ENCODE measurements at places on chromosomes 13 and 19. TPM values are rescaled to one million over a fixed set of nuclear protein-coding genes. Genes with fewer than 3 reads are reported as not detected.

CACNG8 gene
- 0.06 TPM for polyA plus RNA-seq

DNA sequence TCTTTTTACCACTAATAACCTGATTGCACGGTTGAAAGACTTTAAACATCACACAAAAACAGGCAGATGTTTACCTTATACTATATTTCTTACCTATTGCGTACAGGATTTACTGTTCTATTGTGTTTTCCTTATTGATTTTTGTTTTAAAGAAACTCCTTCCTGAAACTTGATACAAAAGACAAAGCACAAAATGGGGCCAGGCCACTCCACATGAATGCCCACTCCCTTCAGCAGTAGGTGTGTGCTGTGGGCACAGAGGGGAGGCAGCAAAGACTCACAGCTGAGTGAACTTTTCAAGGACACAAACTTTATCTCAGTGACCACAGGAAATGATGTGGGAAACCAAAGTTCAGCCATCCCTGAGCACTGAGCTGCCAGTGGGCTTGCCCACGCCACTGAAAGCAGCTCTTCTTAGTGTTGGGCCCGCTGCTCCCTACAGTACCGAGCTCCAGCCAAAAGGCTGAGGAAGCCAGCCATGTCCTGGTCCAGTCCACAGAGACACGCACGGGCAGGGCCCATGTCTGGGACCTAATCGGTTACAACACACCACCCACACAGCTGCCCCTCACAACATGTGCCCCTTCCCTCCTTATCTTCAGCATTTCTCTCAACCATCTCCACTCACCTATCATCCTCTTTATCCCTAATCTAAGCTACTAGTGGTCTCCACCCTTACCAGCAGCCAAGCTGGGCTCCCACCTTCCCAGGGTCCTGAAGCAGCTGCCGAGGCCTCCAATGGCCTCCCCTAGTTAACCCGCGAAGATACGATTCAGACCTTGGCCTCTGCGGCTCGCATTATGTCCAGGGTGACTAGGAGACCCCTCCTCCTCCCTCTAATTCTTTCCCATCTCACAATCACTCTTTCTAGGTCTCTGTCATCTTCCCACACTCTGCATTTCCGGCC lies 39.5 kb downstream of the ATP7B start:
- H3K36me3 ChIP-seq = no peaks in the 10 kb centered on the region
- H3K27ac ChIP-seq = no peak overlapping the region
- H3K4me3 ChIP-seq = no peak overlapping the region
- no peaks in the 10 kb centered on the region for H3K27me3 ChIP-seq

DNA sequence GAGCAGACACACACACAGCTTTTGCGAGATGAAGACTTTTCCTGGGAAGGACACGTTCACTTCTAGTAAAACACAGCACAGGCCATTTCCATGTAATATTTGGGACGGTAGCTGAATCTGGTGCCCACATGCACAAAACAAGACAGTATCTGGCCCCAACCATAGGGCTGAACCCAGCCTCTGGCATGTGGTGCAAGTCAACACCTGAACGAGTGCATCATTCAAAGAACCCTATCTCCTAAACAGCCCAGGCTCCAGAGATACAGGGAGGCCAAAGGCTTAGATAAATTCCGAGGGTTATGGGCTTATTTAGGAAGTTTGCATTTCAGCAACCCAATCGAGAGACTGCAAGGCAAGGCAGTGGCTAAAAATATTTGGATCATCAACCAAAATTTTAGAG lies 2.7 kb upstream of the TFDP1 start:
- no peak for DNase-seq
- peaks cover 3% of the 10 kb centered on the region for H3K4me1 ChIP-seq
- no peak overlapping the region for H3K27ac ChIP-seq
- H3K36me3 ChIP-seq = peaks cover 7% of the 10 kb centered on the region
- no peak overlapping the region for H3K4me3 ChIP-seq

- no peak overlapping the region for H3K27ac ChIP-seq
- no peaks in the 10 kb centered on the region for H3K36me3 ChIP-seq
- H3K27me3 ChIP-seq = no peaks in the 10 kb centered on the region
- H3K4me3 ChIP-seq = no peak overlapping the region
- H3K4me1 ChIP-seq = peaks cover 5% of the 10 kb centered on the region
- DNase-seq = no peak
Observed at GRCh38 chr19:4506449-4507149, 11.7 kb downstream of the PLIN4 start.

GRCh38 chr13:75934889-75935288 lies 298.8 kb downstream of the LMO7 start:
- no peaks in the 10 kb centered on the region for H3K27me3 ChIP-seq
- no peaks in the 10 kb centered on the region for H3K36me3 ChIP-seq
- H3K4me1 ChIP-seq = no peaks in the 10 kb centered on the region

SIGLEC11 gene
- polyA plus RNA-seq = 0.80 TPM

- H3K36me3 ChIP-seq = no peaks in the 10 kb centered on the region
- peaks cover 5% of the 10 kb centered on the region for H3K4me1 ChIP-seq
- no peak overlapping the region for H3K27ac ChIP-seq
- no peak overlapping the region for H3K4me3 ChIP-seq
- DNase-seq = no peak
Observed at GRCh38 chr19:3302755-3303154, 63.6 kb upstream of the NFIC start.

GRCh38 chr13:51326777-51327176 lies 12.7 kb upstream of the SERPINE3 start:
- no peaks in the 10 kb centered on the region for H3K4me1 ChIP-seq
- H3K27ac ChIP-seq = no peak overlapping the region
- H3K36me3 ChIP-seq = no peaks in the 10 kb centered on the region
- no peak overlapping the region for H3K4me3 ChIP-seq

DNA sequence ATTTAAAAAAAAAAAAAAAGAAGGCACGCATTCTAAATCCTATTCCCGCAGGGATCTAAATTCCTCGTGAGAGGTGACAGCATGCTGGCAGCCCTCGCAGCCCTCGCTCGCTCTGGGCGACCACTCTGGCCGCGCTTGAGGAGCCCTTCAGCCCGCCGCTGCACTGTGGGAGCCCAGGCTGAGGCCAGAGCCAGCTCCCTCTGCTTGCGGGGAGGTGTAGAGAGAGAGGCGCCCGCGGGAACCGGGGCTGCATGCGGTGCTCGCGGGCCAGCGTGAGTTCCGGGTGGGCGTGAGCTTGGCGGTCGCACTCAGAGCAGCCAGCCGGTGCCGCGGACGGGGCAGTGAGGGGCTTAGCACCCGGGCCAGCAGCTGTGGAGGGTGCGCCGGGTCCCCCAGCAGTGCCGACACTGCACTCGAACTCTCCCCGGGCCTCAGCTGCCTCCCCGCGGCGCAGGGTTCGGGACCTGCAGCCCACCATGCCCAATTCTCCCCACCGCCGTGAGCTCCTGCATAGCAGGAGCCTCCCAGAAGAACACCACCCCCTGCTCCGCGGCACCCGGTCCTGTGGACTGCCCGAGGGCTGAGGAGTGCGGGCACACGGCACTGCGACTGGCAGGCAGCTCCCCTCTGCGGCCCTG lies 553.9 kb downstream of the LMO7 start:
- H3K27me3 ChIP-seq = no peaks in the 10 kb centered on the region
- no peaks in the 10 kb centered on the region for H3K36me3 ChIP-seq
- no peaks in the 10 kb centered on the region for H3K4me1 ChIP-seq
- H3K4me3 ChIP-seq = no peak overlapping the region

MYBPC2 gene
- not detected for polyA plus RNA-seq

UBE2L5 gene
- not detected for polyA plus RNA-seq

ZNF132 gene
- 1.8 TPM for polyA plus RNA-seq

- no peak overlapping the region for H3K27ac ChIP-seq
- H3K4me1 ChIP-seq = no peaks in the 10 kb centered on the region
Observed at GRCh38 chr19:2355168-2356035, 4.7 kb upstream of the TMPRSS9 start.

DNA sequence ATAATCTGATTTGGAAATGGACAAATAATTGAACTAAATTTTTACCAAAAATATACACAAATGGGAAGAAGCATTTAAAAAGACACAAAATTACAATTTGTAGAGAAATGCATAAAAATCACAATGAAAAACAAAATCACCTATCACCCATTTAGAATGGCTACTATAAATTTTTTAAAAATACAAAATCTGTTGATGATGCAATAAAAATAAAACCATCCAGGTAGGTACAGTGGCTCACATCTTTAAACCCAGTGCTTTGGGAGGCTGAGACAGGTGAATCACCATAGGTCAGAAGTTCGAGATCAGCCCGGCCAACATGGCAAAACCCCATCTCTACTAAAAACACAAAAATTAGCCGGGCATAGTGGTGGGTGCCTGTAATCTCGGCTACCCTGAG lies 23.5 kb downstream of the ZNF43 start:
- no peak overlapping the region for H3K4me3 ChIP-seq
- H3K27me3 ChIP-seq = no peaks in the 10 kb centered on the region
- DNase-seq = no peak
- no peaks in the 10 kb centered on the region for H3K4me1 ChIP-seq

CACNG6 gene
- not detected for polyA plus RNA-seq

PSG4 gene
- not detected for polyA plus RNA-seq
